ENCODE measurements at places on chromosomes 3 and 15. TPM values are rescaled to one million over a fixed set of nuclear protein-coding genes. Genes with fewer than 3 reads are reported as not detected.

The KBTBD13 gene
- not detected for total RNA-seq

The IMPG2 gene
- total RNA-seq: 0.20 TPM

The GTF2A2 gene
- total RNA-seq: 138 TPM

The WNT5A gene
- not detected for total RNA-seq

The SLC28A2 gene
- not detected for total RNA-seq

The PRKCI gene
- 21.7 TPM for total RNA-seq

The RPN1 gene
- 214 TPM for total RNA-seq

The TIGIT gene
- total RNA-seq: 3.7 TPM

The SHC4 gene
- 1.3 TPM for total RNA-seq

The CPN2 gene
- not detected for total RNA-seq

The BTD gene
- 5.4 TPM for total RNA-seq

The CCDC54 gene
- not detected for total RNA-seq

The TMEM266 gene
- total RNA-seq: not detected

The ROBO2 gene
- total RNA-seq: not detected

The BRPF1 gene
- total RNA-seq: 44.2 TPM

The ARHGAP11A gene
- total RNA-seq: 143 TPM

The CLRN1 gene
- total RNA-seq: not detected

The ACAN gene
- not detected for total RNA-seq

The TRIM42 gene
- not detected for total RNA-seq

The CCR9 gene
- not detected for total RNA-seq

The KLF15 gene
- total RNA-seq: not detected

The DLEC1 gene
- 1.1 TPM for total RNA-seq

The TMCO5A gene
- total RNA-seq: not detected

The SUSD5 gene
- total RNA-seq: not detected

The TM6SF1 gene
- 5.1 TPM for total RNA-seq

The ACAA1 gene
- 92.4 TPM for total RNA-seq

The ECE2 gene
- not detected for total RNA-seq

The PTX3 gene
- total RNA-seq: 0.11 TPM
